ENCODE measurements at places on chromosomes 6 and 20.

GRCh38 chr6:19731282-19731681 lies 105.9 kb upstream of the ID4 start:
- no peak for DNase-seq

DNA sequence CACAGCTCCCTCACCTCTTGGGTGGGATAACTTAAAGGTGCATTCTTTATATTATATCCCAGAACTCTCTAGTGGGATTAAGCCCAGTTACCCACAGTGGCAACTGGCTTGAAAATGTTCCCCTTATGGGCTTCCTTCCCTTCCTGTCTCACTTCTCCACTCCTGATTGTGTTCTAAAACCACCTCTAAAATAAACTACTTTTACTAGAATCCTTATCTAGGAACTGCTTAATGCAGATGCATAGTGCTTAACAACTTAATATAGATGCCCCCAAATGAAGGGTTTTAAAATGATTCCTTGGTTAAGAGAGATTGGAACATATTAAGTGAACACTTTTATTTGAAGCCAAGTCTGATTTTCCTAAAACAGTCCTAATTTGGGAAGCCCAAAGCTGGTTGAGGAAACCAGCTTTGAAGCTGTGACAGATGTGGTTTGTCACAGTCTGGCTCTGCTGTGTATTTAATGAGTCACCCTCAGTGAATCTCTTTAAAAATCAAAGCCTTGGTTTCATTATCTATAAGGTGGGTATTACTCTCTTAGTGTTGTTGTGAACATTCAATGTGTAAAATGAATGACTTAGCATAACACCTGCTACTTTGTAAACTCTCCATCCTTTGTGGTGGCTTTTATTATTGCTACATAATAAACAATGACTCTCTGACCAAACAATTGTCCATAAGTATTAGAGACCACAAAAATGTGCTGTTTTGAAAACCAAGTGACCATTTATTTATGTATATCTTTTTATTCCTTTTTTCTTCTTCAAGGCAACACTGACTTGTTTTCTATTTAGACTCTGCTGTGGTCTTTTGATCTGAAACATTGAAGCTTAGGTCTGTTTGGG lies 24.4 kb downstream of the PLCB1 start:
- DNase-seq, result no peak

DNA sequence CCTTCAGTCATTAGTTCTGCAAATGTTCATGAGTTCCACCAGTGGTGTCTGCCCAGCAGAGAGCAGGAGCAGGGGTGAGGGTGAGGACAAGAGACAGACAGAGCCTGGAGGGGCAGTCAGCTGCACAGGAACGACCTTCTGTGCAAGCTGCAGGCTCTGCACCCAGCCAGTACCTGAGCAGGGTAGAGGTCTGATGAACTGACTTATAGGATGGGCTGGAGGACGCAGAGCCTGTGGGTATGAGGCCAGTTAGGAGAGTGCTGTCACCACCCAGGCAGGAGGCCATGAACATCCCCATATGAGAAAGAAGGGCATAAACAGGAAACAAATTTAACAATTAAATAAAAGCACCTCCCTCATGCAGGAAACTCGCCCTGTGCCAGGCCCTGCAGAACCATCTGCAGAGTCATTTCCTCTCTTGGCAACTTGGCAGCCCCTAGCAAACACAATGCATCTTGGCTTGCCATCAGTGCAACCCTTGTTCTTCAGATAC lies 17.9 kb downstream of the C6orf15 start:
- peak; percentile 35 for DNase-seq

GRCh38 chr6:139371421-139372203 lies 2.8 kb downstream of the CITED2 start:
- no peak for DNase-seq

GRCh38 chr6:21049572-21049971 lies 515.3 kb downstream of the CDKAL1 start:
- DNase-seq, result no peak

DNA sequence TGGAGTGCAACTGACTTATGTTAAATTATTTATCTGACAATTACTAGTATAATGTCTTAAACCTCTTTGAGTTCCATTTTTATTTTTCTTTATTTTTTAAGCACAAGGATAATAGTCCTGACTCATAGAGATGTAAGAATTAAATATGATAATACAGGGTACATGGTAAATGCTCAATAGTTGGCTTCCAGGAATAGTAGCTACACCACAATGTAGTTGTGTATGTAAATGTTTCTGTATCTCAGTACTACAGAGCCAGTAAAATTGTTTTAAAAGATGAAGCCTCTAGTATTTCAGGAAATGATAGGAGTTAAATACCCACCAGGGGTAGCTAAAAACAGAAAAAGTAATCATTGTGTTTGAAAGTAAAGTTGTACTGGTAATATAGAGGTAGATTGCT lies 487.4 kb upstream of the IRAK1BP1 start:
- DNase-seq, result no peak

DNA sequence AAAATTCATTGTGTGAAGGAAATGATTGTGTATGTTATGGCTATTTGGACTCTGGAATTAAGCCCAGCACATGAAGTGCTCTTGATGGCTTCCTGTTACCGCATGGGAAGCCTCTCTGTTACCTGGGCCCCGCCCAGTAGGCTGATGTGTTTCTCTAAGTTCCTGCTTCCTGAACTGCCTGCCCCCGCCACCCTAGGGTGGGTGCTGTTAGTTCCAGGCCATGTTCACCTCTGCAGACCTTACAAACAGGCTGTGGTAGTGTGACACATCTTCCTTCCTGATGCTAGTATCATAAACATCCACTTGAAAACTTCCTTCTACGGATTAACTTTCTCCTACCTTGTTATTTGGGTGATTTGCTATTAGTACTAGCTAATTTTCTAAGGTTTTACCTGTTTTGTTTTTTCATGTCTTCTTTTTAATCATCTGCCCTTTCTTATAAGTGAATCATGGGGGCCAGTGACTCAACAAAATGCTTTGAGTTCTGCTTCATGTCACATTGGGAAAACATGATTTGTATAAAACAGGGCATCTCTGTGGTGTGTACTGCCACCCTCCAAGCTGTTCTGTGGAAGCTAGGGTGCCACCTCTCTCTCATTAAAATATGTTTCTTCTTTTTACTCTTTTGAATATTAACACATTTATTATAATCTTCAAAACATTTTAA lies 40.6 kb downstream of the SH3BGRL2 start:
- DNase-seq, result peak; percentile 45

- DNase-seq, result no peak
These were observed 76.7 kb downstream of the PREP start for GRCh38 chr6:105326216-105326615.

DNA sequence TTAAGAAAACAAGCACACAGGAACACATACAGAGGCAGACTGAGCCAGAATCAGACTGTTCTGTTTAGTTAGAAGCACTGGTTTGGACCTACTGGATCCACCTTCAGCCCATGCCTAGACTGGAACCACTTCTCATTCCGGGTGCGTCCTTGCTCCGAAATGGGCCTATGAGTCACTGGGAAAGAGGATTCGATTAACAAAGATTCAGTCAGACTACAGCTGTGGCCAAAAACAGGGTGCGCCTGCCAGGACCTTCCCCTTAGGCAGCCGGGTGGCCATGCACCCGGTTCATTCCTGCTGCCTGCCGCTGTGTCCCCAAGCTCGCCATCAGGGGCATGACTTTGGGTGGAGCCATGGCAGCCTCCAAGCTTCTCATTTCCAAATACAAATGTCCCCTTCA lies 14.5 kb upstream of the KCNK5 start:
- DNase-seq, result no peak

- no peak for DNase-seq
These were observed 23.1 kb upstream of the RPN2 start for GRCh38 chr20:37155987-37156386.

GRCh38 chr6:170206317-170206621 lies 84.6 kb downstream of the DLL1 start:
- DNase-seq, result peak; percentile 1

GRCh38 chr6:14144678-14145113 lies 27.1 kb downstream of the CD83 start:
- peak; percentile 83 for DNase-seq

DNA sequence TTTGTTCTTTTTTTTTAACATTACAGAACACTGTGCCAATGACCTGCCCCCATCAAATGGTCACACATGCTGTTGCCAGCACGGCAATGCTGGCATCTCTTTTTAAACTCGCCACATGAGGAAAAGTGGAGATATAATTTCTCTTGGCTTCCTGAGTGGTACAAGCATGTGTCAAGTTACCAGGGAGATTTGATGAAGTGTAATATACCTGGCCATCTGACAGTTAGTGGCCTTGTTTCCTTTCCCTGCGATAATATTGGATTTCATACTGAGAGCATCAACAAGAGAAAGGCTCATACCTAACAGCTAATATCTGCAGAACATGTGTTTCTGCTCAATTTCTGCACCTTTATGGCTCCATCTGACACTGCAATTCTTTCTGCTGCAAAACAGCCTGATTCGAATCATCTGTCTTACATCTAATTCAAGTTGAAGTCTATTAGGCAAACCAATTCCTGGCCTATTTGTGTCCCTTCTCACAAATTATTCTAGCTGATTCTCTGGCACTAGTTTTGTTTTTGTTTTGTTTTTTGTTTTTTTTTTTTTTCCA lies 519.5 kb downstream of the PREX1 start:
- no peak for DNase-seq

- no peak for DNase-seq
These were observed 105.3 kb upstream of the BMP5 start for GRCh38 chr6:55980627-55981211.

- no peak for DNase-seq
These were observed 977 bp downstream of the TNXB start for GRCh38 chr6:32108094-32108627.

- DNase-seq, result no peak
These were observed 67.0 kb downstream of the THBS2 start for GRCh38 chr6:169186496-169187169.

DNA sequence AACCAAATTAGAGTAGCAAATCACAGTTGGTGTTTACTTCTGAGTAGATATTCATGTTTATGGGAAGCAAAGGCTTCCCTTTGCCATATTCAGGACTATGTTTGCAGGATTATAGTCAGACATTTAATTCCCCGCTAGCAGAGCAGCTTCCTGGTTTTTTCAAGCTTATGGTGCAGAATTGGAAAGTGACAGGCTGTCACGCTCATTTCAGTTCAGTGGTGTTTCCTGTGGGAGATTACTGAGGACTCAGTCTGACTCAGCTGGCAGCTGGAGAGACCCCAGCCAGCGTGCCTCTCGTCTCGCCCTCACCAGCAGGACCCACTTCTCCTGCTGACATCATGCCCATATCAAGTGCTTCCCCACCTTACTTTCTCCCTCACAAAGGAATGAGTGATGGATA lies 85.1 kb downstream of the LYRM2 start:
- no peak for DNase-seq

DNA sequence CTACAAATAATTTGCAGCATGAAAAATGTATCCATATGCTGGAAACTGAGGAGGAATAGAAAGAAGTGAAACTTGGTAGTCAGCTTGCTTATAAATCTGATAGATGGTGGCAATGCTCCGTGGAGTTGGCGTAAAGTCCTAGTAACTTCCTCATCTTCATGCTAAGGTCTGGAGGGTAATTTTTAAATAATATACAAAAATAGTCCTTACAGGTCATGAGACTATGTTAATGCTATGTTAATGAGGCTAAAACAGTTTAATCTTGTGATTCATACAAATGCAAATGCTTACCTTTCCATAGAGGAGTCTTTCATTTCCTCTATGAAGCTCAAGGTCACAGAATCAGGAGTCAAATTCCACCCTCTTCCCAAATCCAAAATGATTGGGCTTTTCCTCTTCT lies 9.4 kb upstream of the CRIP3 start:
- DNase-seq, result no peak

GRCh38 chr6:47247227-47247797 lies 62.4 kb downstream of the TNFRSF21 start:
- no peak for DNase-seq

GRCh38 chr20:33477386-33478234 lies 12.3 kb upstream of the CBFA2T2 start:
- DNase-seq, result no peak

DNA sequence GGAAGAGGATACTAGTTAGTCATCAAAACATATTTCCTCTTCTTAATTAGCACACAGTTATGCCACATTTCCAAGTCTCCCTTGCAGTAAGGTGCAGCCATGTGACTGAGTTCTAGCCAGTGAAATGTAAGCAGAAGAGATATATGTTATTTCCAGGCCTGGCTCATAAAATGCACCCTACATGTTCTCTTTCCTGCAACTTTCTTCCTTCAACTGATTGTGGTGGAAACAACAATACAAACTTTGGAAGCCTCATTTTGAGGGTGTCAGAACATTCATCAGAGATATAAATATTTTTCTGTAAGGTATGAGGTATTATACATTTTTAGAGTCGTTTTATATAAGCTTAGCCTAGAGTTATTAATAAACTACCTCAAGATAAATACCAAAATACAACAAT lies 110.9 kb upstream of the PDE7B start:
- DNase-seq, result no peak

GRCh38 chr20:40293740-40294139 lies 395.3 kb downstream of the MAFB start:
- no peak for DNase-seq

- peak; percentile 59 for DNase-seq
These were observed 69.1 kb upstream of the PBOV1 start for GRCh38 chr6:138287144-138287955.

DNA sequence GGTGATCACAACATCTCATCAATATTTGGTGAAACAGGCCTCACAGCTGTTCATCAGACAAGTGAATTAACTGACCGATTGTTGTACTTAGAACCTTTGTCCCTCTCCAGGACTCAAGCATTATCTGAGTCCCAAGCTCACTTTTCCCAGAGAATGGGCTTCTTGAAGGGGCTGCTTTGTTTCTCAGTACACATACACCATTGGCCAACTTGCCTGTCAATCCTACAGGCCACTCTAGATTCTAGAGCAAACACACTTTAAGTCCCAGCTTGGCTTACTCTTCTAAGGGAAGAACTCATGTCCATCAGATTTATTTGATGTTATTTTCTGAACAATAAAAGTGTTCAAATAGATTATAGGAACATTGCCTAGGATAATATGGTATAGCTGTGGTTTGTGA lies 249.5 kb downstream of the BCKDHB start:
- DNase-seq, result no peak

GRCh38 chr6:62775427-62776022 lies 435.7 kb upstream of the FKBP1C start:
- no peak for DNase-seq

DNA sequence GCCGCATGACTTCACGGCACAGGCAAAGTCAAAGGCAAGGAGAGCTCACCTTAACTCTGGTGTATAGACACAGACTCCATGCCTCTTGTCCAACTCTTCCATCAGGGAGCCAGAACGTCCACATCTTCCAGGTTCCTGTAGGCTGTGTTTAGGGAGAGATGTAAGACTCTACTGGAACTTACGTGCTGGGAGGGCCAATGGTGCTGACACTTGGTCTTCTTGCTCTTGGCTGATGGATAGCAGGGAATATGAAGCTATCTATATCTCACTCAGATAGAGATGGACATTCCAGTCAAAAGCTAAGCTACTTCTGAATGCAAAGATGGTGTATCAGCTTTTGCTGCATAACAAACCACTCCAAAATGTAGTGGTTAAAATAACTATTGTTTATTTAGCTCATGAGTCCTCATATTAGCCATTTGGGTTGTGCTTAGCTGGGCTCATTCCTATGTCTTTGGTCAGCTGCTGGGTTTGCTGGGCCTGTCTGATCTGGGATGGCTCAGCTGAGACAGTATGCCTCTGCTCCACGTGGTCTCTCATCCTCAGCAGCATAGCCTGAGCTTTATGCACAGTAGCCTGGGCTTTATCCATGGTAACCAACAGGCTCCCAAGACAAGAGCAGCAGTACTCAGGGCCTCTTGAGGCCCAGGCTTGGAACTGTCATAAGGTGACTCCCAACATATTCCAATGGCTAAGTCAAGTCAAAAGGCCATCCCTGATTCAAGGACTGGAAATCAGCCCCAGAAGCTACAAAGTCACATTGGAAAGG lies 111.6 kb downstream of the SNX5 start:
- DNase-seq, result no peak

GRCh38 chr6:137175868-137176245 lies 2.4 kb upstream of the IL22RA2 start:
- no peak for DNase-seq
